CD4-positive, alpha-beta T cell treated with Interleukin-4 for 4 hours (primary cell): ENCODE measurements at places on chromosomes 2 and 18.

DNA sequence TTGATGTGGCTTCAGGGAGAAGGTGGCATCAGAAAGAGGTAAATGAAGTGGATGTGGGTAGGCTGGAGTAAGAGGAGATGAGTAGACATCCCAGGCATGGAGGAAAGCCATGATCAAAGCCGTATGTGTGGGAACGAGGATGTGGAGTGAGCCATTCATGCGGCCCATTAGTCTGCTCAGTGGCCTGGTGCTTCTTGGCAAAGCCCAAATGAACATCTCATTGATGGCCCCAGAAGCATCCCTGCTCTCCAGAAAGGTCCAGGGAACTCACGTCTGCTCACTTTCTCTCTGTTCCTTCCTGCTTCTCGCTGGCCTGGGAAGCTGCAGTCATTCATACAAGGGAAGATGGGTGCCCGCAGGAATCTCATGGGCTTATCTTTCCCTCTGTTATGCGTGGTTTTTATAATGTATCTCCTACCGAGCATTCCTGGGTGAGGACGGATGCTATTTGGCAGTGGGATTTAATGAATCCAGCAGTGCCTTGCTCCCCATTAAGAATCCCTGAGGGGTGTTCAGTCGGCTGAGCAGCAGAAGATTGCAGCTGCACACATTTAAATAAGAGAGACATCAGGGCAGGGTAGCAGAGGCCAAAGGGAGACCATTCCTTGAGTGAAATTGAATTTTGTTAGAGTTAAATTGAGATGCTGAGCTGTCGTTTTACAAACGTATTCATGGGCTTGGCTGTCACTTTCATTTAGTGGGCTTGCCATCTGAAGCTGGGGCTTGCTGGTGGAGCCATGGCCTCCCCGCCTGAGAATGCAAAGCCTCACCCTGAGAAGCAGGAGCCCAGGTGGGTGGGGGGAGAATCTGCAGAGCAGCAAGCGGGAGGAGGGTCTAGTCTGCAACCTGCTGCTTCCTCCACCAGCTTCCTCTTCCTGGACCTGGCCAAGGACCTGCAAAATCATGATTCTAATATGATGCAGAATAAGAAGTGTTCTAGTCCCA, 64.5 kb downstream of the LYPD1 start:
- DNase-seq, result no peak

DNA sequence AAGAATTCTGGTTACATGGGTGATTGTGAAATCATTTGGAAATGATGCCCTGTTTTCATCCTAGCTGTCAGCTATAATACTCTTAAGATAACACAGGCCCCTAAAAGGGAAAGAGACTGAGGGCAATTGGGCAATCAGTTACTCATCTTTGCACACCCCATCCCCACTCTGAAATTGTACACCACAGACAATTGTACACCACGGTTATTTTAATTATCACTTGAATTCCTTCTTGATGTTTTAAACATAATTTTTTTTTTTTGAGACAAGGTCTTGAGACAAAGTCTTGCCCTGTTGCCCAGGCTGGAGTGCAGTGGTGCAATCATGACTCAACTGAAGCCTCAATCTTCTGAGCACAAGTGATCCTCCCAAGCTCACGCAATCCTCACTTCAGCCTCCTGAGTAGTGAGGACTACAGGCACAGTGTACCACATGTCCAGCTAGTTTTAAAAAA, 862.4 kb upstream of the ACVR2A start:
- no peak for DNase-seq

GRCh38 chr2:176128172-176128981, 1.1 kb upstream of the HOXD8 start:
- no peak for DNase-seq

GRCh38 chr18:39375066-39375465, 1809.5 kb upstream of the CELF4 start:
- DNase-seq, result no peak

DNA sequence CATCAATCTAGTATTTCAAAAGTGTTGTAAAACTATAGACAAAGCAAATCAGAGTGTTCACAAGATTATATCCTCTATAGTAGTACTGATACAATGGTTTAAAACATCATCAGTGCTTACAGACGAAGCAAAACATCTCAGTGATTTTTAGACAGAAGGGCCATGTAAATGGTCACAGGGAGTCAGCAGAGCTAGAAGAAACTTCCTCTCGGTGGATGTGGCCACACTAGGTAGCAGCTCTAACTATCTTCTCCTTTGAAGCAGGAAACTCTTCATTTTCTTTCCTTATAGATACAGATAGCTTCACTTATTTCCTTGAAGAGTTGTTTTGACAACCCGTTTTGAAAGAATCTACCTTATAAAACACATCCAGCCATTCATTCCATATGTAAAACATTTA, 80.4 kb upstream of the CD226 start:
- no peak for DNase-seq

GRCh38 chr2:214489702-214490101, 78.8 kb downstream of the VWC2L start:
- DNase-seq, result no peak

DNA sequence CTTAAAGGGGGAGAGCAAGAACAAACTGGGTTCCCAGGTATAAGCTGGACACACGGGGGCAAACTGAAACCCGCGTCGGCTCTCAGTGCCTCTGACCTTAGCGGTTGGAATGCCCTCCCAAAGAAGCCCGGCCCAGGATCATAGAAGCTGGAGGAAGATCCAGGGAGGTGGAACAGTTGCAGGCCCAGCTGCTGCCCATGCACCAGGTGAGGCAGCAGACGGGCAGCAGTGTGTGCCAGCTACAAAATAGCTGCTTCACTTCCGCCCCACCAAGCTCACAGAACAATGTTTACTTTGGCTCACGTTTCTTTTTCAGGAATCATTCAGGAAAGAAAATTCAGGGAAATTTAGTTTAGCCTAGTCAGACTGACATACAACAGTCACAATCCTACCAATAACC, 3.9 kb upstream of the ERMN start:
- DNase-seq, result no peak

DNA sequence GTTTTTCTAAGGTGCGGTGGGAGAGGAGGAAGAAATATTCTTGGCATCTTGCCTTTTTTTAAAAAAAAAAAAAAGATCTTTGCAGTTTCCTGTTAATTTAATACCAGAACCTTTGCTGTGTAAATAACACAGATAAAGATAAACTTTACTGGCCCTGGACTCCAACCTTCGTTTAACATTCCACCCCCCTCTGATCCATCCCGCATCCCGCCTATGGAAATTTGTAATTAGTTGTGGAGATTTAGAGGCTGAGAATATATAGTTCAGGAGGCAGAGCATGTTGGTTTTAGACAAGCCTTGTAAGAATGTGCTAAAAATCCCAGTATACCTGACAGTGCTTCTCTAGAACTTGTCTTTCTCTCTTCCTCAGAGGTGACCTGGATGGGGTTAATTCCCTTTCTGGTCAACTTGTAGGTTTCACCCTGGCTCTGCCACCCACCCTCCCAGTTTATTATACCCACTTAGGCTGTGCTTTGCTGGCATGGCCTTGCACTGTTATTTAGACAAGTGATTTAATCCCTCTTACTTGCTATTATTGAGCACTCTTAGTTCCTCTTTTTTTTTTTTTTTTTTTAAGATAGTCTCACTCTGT, 2.9 kb upstream of the C2orf72 start:
- DNase-seq, result no peak

DNA sequence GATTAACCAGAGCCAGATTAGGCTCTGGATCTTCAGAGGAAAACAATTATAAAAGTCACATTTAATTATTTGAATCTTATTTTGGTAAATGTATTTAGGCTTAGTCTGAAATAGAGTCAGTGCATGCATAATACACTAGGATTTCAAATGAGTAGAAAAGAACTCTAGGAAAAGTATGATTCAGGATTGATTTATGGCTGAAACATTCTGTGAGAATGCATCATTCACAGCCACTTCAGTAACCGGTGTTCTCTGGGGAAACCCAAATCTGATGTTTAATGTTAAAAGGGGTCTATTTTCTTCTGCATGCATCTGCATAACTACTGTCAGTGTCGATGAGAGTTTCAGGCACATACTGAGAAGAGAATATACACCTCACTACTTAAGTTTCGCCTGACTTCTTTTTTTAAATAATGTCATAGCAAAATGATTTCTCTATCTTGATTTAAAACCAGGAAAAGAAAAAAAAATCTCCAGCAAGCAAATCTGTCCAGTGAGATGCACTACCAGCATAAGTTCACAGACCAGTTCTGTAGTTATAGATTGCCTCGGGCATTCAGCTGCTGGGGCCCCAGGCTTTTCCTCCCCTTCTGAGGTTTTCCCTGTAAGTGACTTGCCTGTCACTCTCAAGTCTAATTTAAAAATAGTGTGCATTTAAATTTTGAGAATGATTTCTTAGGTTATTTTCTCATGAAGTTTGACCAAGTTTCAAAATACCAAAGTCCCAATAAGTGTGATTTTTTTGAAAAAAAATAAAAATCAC, 501.5 kb downstream of the NR4A2 start:
- DNase-seq, result no peak

- no peak for DNase-seq
These were observed 7.3 kb downstream of the INSIG2 start for GRCh38 chr2:118095610-118096009.

DNA sequence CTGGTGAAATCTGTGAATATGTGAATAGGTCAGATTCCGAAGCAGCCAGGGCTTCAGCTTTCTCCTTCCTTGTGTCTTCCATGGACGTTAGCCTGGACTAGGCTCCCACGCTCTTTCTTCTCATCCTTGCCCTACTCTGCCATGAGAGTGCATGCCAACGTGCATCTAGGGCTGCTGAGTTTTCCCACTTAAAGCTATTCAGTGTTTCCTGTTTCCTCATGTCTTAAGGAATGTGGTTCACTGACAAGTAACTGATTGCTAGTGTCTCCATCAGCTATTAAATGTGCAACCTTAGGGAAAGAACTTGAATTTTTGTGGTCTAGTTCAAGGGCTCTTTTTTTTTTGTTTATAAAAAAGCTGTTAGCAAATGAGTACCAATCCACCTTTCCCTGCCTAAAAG, 642.3 kb upstream of the LINC00305 start:
- DNase-seq, result no peak

- no peak for DNase-seq
These were observed 38.6 kb upstream of the PLB1 start for GRCh38 chr2:28457237-28457636.

- DNase-seq, result no peak
These were observed 24.5 kb downstream of the PTPN18 start for GRCh38 chr2:130380096-130380934.

DNA sequence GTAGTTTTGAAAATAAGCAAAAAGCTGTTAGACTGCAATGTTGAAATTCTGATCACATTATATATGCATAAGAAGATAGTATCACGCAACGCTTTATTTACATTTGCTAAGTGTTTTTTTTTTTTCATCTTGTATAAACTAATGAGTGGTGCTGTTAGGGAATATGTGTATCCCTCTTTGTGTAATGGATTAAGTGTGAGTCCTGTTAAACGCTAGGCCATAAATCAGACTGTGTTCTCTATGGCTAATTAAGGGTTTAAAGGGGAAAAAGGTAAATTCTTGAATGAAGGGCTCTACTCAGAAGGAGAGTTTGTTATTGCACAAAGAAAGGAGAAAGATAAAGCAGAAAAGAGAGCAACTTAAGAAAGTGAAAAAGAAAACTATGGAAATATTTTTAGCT, 4.8 kb upstream of the ASXL3 start:
- DNase-seq, result no peak

GRCh38 chr2:134705861-134706586, 12.8 kb downstream of the TMEM163 start:
- DNase-seq, result no peak

- DNase-seq, result no peak
These were observed 8.6 kb upstream of the C2orf42 start for GRCh38 chr2:70199320-70199864.

GRCh38 chr2:239259603-239260298, 141.1 kb downstream of the HDAC4 start:
- DNase-seq, result peak; percentile 28

DNA sequence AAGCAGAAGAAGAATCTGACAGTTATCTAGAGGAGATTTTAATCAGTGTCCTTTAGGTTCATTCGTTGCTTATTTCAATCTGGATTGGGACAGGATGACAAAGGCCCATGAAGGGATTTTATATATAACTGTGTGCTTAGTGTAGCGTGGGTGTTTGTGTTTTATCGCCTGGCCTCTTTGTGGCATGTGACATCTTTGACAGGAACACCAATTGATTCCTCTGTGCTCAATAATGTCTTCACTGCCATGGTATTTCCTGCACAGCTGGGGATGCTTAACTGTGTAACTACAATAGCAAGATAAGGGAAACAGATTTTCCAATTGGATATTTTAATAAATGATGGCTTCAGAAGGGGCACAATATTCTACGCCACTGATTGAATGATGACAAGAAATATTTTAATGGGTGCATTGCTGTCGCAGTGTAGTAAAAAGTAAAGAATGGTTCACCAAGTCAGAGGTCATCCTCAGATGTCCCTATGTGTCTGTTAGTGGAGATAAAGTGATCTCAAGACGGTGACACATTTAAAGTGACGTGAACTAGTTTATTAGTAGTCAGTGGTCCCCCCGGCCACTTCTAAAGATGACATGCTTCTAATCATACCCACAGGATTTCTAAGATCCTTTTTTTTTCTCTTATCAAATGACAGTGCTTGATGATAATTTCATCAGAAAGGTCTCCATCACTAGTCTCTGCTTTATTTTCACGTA, 160.4 kb downstream of the AGAP1 start:
- DNase-seq, result no peak

DNA sequence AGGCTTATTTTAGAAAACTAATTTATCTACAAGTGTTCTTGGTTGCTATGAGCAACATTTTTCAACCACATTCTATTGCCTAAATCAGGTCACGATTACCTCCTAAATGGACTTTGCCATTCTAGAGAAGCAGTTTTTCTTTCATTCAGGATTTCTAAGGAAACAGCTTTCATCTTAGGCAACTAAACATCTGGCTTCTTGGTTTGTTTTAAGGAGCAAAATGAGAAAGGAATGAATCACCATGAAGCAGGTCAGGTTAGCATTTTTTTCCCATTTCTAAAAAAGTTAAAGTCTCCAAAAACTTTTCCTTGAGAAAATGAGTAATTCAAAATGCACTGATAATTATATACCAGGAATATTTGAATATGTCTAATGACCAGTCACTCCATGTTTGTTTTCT, 114.8 kb downstream of the GAREM1 start:
- no peak for DNase-seq
